Stimulated activated CD4-positive, alpha-beta T cell treated with anti-CD3 and anti-CD28 coated beads, Interleukin-1b, Interleukin-23, amount 100 ng/mL, for 24 hours (primary cell): ENCODE measurements at places on chromosomes 3 and 15.

- no peak for DNase-seq
These were observed 47.6 kb downstream of the GAP43 start for GRCh38 chr3:115670911-115671310.

- no peak for DNase-seq
These were observed 72.0 kb upstream of the LSAMP start for GRCh38 chr3:116517308-116517707.

- DNase-seq: no peak
These were observed 172.3 kb downstream of the SLCO3A1 start for GRCh38 chr15:92025706-92026270.

DNA sequence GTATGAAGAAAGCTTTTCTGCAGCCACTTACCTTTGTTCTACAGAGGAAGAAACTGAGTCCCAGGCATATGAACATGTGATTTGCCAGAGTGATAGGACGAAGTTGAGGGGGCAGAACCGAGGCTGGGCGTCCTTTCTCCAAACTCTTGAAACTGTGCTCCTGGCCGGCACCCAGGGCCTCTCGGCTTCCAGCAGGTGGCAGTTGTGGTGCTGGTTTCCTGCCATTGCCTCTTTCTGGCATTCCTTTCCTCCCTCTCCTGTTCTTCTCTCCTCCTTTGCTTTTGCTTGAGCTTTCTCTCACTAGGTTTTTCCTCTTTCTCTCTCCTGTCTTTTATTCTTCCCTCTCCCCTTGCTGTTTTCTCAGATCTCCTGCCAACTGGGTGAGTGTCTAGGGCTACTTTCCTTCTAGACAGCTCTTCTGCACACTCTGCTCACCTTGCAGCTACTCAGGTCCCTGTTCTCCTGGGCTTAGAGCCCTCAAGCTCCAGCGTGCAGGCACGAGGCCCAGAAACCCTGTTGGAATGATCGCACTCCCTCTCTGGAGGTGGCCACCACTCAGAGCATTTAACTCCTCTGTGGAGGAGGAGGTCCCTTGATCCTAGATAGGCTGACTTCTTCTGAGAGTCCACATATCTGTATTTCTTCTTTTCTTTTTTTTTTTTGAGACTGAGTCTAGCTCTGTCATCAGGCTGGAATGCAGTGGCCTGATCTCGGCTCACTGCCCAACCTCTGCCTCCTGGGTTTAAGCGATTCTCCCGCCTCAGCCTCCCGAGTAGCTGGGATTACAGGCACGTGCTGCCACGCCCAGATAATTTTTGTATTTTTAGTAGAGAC, 26.2 kb downstream of the TRAK1 start:
- DNase-seq: no peak

DNA sequence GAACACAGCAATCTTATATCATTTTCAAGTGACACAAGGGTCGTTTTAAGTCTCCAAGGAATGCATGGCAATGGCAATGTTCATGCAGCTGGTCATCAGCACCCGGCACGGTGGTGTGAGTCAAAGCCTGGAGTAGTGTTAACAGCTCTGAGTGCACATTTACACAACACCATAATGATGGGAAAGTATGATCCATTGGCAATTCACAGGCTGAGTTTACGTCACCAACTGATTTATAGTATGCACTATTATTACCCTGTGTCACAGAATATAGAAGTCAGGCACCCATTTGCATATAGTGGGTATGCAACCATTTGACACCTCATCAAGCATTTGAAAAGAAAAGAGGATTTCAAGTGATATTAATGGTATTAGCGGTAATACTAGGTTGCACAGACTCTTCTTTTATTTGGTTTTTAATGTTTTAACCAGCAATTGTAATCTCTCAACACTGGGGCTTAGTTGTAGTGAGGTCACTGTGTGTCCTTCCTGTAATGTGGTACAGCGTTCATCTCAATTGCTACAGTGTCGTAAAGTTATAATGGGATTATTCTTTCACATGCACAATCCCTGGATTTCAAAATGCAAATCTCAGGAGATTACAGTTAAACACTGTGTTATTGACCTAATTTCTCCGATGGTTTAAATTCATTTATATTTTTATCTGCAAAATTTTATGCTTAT, 113.8 kb downstream of the C3orf38 start:
- no peak for DNase-seq

GRCh38 chr3:67739851-67740250, 85.4 kb upstream of the SUCLG2 start:
- DNase-seq: no peak

DNA sequence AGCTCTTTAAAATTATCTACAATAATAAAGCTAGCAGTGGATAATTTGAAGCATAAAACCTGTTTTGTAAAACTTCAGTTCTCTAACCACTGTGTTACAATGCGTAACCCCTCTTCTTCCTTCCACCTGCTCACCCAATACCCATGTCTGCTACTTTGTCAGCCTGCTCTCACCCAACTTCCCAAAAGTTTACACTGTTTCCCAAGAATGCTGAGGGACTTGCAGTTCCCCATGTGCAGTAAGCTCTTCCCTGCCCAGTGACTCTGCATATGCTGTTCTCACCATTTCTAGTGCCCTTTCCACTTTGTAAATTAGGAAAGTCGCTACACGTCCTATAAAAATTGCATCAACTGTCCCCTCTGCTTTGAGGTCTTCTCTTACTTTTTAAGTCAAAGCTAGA, 315.9 kb upstream of the SEMA6D start:
- DNase-seq: no peak

DNA sequence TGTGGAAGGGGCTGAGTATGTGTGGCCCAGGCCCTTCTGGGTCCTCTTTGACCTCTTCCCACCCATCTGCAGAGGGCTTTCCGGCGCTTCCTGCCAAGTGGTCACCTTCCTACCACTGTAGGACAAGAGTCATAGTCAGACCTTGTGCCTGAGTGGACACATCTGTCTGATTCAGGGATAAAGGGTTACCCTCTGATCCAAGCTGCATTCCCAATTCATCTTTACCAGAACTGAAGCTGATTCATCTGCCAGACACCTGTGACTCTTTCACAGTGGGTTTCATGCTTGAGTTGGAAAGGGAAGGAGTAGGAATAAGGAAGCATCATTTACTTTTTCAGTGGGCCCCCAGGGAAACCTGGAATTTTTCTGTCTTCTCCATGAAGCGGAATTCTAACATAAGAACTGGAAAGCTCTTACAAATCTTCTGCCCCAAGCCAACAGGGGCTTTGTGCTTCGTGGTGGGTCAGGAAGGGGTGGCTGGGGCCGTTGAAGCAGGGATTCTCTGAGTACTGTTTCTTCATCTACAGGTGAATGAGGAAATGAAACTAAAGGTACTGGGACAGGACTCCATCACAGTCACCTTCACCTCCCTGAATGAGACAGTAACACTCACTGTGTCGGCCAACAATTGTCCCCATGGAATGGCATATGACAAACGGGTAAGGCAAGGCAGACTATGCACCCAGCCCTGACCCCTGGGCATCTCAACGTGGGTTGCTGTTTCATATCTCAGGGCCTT, 46.4 kb downstream of the C3orf20 start:
- no peak for DNase-seq

DNA sequence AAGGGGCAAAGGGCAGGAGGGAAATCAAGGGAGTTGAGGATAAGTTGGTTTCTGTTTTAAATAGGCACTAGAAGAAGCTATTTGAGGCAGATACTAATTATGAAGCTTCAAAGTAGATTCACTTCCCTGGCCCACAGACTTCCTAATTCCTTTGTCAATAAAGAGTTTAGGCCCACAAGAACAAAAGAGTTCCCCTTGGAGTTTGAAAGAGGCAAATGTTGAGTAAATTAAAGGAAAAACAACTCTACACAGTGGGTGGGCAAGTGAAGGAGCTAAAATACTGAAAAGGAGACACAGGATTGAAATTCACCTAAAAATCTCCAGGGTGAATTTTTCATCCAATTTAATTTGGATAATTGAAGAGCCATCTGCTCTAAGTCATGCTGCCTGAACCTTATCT, 411.7 kb upstream of the RORA start:
- no peak for DNase-seq

DNA sequence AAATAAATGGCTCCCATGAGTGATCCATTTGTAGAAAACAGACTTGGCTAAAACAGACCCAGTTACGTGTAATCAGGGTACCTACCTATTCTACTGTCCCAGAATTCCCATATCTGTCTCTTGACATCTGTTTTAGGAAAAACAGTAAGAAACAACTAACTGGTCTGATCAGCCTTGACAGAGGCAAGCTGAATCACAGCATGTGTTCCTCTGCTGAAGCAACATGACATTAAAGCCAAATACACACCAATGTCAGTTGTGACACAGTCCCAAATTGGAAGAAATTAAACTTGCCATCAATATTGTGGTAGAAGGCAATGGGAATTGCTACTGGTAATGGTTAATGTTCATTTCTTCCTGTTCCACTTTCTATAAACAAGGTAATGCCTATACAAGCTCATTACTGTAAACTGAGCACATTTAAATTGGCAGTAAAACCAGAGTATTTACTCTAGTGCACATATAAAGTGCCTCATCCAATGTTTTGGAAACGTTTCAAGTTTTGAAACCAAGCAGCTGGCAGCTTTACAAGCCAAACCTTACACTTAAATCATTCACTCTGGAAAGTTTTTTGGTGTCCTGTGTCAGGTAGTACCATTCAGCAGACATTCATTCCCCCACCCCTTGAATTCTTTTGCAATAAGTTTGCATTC, 27.0 kb downstream of the ALDH1A2 start:
- DNase-seq: no peak

DNA sequence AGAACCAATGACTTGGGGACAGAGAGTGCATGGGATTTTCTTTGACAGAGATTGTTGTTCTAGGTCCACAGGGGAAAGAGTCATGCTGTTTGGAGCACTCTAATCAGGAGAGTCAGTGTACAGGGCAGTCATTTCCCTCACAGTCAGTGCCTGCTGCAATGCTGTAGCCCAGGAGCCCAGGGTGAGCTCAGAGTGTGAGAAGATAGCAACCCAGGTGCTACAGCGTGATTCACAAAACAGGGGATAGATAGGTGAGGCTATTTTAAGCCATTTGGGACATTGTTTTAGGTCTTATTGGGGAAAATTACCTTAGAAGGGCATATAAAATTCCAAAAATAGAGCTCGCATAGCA, 37.3 kb downstream of the LNP1 start:
- no peak for DNase-seq
